ENCODE measurements at places on chromosomes 3 and 15. TPM values are rescaled to one million over a fixed set of nuclear protein-coding genes. Genes with fewer than 3 reads are reported as not detected.

SI gene
- not detected for total RNA-seq

CFAP91 gene
- 0.37 TPM for total RNA-seq

GABRR3 gene
- total RNA-seq: not detected

FBXO40 gene
- 104 TPM for total RNA-seq

DNA sequence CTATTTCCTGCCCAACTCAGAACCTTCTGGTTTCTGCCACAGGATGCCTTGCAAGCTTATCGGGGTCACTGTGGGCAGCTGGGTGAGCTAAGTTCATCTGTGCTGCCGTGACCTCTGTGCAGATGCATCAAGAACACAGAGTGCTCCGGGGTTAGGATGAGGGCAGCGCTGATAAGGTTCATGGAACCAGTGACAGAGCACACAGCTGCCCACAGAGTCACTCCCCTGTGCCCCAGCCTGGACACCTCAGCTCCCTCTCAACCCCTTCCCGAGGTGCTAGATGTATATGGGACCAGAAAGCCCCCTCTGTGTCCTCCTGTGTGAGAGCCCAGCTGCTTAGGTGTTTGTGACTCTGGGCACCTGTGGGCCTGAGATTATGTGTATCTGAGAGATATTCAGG lies 15.8 kb upstream of the ALAS1 start:
- peaks cover 19% of the 10 kb centered on the region for H3K4me1 ChIP-seq
- H3K36me3 ChIP-seq: no peaks in the 10 kb centered on the region
- no peak overlapping the region for H3K27ac ChIP-seq
- H3K27me3 ChIP-seq: no peaks in the 10 kb centered on the region

- H3K27ac ChIP-seq: no peak overlapping the region
- H3K36me3 ChIP-seq: peaks cover 7% of the 10 kb centered on the region
- no peak overlapping the region for H3K4me3 ChIP-seq
- no peak for DNase-seq
- H3K27me3 ChIP-seq: no peaks in the 10 kb centered on the region
Observed at GRCh38 chr3:184295771-184296170, 3.3 kb upstream of the PSMD2 start.

GRCh38 chr15:39110336-39110735 lies 470.5 kb upstream of the THBS1 start:
- no peak overlapping the region for H3K4me3 ChIP-seq
- no peaks in the 10 kb centered on the region for H3K4me1 ChIP-seq
- no peaks in the 10 kb centered on the region for H3K36me3 ChIP-seq
- H3K27me3 ChIP-seq: no peaks in the 10 kb centered on the region

- no peak for DNase-seq
- H3K36me3 ChIP-seq: peaks cover 10% of the 10 kb centered on the region
- H3K27me3 ChIP-seq: no peaks in the 10 kb centered on the region
Observed at GRCh38 chr3:4719046-4719501, 225.9 kb downstream of the ITPR1 start.

DNA sequence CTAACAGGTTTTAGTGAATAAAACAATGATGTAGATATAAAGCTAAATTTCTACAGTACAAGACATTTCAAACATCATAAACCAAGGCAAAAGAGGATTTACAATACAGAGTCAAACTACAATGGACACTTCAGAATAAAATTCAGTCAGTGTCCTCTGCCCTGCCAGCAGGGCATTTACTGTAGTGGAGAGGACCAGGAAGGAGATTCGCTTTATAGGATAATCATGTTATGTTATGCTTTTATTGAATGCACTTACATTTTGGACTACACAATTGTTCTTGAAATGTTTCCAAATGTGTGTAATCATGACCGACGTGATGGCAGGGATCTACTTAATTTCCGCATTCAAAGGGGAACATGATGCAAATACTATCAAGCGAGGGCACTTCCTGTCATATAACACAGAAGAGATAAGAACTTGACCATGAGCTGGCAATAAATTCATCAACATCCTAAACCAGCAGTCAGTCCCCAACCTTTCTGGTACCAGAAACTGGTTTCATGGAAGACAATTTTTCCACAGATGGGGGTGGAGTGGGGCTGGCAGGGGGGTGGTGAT lies 925.6 kb downstream of the FHIT start:
- H3K4me1 ChIP-seq: no peaks in the 10 kb centered on the region
- H3K27ac ChIP-seq: no peak overlapping the region

GRCh38 chr3:90031121-90031520 lies 923.7 kb downstream of the EPHA3 start:
- no peak for DNase-seq
- H3K27ac ChIP-seq: no peak overlapping the region
- no peak overlapping the region for H3K4me3 ChIP-seq
- H3K27me3 ChIP-seq: no peaks in the 10 kb centered on the region

GRCh38 chr3:61821823-61822251 lies 260.5 kb downstream of the PTPRG start:
- no peak overlapping the region for H3K4me3 ChIP-seq
- peak overlapping the region; percentile 44 for H3K27ac ChIP-seq
- H3K4me1 ChIP-seq: peaks cover 20% of the 10 kb centered on the region
- no peaks in the 10 kb centered on the region for H3K36me3 ChIP-seq

GRCh38 chr15:90184786-90185704 lies 16.1 kb upstream of the SEMA4B start:
- H3K27ac ChIP-seq: peak overlapping the region; percentile 88
- peaks cover 10% of the 10 kb centered on the region for H3K4me1 ChIP-seq
- H3K4me3 ChIP-seq: peak overlapping the region; percentile 49
- DNase-seq: peak; percentile 81
- H3K27me3 ChIP-seq: no peaks in the 10 kb centered on the region

GRCh38 chr3:136612512-136612911 lies 139.7 kb downstream of the STAG1 start:
- H3K36me3 ChIP-seq: peaks cover 6% of the 10 kb centered on the region
- H3K27ac ChIP-seq: no peak overlapping the region
- H3K4me3 ChIP-seq: no peak overlapping the region
- no peak for DNase-seq
- no peaks in the 10 kb centered on the region for H3K4me1 ChIP-seq
- no peaks in the 10 kb centered on the region for H3K27me3 ChIP-seq
